ENCODE measurements at places on chromosomes 16 and 17.

GRCh38 chr17:79843816-79844800 lies 4.9 kb upstream of the CBX4 start:
- DNase-seq: peak; percentile 35

DNA sequence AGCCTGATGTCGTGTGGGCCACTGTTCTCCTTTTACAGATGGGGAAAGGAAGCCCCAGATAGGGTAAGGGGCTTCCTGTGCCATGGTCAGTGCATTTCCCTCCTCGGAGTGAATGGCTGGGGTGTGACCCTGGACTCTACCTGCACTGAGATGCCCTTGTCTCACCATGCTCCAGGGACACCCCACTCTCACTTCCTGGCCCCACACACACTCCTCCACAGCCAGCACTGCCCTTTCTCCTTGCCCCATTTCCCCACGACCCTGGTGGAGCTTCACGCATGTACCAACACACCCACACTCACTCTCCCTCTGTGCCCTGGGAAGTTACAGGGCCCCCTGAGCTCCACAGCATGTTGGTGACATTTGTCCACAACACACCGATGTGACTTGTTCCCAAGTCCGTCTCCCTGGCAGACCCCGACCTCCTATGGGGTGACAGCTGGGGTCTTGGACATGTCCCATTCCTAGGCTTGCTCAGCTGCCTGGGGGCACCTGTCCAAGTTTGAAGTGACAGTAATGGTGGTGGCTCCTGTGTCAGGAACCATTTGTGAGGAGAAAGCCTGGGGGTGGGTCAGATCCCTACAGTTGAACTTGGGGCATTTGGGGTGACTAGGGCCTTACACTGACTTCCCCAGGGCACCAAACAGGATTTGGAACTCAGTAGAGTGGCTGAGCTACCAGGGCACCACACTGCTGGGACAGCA lies 47.4 kb downstream of the PECAM1 start:
- no peak for DNase-seq

GRCh38 chr17:19720631-19721426 lies 4.4 kb upstream of the SLC47A2 start:
- DNase-seq: no peak

GRCh38 chr17:5043524-5043923 lies 8.3 kb upstream of the SLC52A1 start:
- no peak for DNase-seq

GRCh38 chr16:80442779-80443178 lies 98.0 kb upstream of the DYNLRB2 start:
- DNase-seq: no peak

DNA sequence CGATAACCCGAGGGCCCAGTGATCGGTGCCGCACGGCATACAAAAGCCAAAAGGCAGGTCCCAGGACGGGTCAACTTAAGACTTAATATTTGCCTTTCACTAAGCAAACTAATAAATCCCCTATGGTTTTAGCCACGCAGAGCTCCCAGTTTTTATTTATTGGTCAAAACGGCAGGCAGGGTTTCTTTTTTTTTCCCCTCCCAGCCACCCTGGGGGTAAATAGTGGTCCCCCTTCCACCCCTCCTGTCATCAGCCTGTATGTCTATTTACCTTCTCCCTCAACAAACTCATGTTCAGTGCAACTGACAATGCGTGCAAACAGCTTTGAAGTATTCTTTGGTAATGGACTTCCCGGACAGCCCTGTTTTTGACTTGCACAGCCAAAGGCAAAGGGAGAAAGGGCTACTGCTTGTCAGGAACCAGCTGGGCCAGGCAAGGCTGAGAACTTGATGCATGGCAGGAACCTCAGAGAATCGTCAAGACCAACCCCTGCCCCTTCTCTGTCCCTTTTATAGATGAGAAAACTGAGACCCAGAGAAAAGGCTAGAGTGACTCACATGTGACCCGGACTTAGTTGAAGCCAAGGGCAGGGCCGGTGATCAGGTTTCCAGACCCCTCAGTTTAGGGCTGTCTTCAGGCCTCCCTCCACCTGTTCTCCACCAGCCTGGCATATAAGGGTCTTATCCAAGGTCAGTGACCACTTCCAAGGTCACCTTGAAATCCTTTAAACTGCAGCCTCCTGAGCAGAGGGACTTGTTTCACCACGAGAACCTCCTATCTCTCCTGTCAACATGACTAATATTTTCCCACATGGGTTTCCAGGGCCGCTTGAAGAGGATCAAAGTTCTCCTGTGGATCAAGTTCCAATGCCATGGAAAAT lies 279.0 kb downstream of the SOX9 start:
- no peak for DNase-seq

DNA sequence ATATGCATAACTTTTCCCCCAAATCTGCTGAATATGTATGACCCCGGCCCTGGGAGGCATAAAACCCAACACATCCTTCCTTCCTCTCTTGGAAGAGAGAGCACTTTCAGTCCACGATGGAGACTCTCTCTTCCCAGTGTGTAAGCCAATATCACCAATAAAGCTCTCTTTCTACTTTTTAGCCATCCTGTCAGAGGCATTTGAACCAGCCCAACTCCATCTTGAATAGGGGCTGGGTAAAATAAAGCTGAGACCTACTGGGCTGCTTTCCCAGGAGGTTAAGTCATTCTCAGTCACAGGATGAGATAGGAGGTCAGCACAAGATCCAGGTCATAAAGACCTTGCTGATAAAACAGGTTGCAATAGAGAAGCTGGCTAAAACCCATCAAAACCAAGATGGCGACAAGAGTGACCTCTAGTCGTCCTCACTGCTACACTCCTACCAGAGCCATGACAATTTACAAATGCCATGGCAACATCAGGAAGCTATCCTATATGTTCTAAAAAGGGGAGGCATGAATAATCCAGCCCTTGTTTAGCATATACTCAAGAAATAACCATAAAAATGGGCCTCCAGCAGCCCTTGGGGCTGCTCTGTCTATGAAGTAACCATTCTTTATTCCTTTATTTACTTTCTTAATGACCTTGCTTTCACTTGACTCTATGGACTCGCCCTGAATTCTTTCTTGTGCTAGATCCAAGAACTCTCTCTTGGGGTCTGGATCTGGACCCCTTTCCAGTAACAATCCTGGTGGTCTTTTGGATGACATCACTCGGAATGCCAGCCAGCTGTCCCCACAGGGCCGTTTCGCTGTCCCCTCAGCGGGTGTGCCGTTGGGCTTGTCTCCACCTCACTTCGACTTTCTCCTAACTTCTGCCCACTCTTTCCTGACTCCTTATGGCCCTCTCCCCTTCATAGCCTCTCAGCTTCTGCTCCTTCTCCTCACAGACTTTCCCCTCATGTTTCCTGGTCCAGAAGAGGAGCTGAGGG lies 53.4 kb upstream of the NKD1 start:
- DNase-seq: no peak

GRCh38 chr16:14109077-14109775 lies 38.1 kb downstream of the MRTFB start:
- DNase-seq: no peak

- DNase-seq: peak; percentile 85
Measured at GRCh38 chr17:80649672-80650330, 105.2 kb downstream of the RPTOR start.

- DNase-seq: no peak
Measured at GRCh38 chr16:66585481-66586239, 6.4 kb downstream of the CMTM2 start.

GRCh38 chr17:81987161-81987770 lies 9.8 kb downstream of the ASPSCR1 start:
- no peak for DNase-seq

DNA sequence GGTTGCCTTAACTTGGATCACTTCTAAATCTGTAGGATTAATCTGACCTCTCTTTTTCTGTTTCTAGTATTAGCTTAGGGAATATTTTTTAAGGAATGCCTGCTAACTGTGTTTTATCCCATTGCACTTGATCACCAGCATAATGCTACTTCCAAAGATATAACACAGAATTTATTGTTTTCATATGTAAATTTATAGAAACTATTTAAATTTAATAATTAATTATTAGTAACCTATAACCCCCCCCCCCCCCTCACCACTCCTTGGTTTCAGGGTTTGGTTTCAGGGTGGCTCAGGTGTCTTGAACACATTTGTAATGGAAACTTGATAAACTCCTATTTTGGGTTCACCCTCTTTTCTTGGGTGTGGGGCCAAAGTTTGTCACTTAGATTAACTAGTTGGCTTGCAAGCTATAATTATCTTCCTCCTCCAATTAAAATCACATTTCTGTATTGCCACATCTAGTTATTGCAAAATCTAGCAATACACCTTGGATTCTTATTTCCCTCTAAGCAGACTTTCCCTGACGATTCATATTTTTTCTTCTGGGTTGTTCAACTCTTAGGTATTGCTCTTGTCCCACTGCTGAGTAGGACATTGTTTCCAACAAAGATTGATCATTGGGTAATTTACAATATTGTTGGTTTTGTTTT lies 18.3 kb downstream of the KRT12 start:
- DNase-seq: no peak

DNA sequence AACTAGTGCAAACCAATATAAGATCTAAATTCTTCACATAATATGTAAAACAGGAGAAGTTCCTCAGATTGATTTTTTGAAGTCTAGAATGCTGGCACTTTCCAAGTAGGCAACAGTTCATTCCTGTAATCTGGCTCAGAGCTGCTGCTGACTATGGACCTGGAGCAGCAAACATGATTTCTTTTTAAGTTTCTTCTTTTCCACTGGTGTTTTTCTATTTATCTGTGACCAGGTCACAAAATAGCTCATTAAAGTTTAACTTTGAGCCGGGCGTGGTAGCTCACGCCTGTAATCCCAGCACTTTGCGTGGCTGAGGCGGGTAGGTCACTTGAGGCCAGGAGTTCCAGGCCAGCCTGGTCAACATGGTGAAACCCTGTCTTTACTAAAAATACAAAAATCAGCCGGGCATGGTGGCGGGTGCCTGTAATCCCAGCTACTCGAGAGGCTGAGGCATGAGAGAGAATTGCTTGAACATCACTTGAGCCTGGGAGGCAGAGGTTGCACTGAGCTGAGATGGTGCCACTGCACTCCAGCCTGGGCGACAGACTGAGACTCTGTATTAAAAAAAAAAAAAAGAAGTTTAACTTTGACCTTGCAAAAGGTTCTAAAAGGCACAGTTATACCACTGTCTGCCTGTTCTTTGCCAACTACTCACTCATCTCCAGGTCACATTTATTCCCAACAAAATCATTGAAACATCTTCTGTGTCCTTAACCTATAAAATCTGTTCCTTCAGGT lies 29.4 kb upstream of the SLC13A2 start:
- DNase-seq: no peak

DNA sequence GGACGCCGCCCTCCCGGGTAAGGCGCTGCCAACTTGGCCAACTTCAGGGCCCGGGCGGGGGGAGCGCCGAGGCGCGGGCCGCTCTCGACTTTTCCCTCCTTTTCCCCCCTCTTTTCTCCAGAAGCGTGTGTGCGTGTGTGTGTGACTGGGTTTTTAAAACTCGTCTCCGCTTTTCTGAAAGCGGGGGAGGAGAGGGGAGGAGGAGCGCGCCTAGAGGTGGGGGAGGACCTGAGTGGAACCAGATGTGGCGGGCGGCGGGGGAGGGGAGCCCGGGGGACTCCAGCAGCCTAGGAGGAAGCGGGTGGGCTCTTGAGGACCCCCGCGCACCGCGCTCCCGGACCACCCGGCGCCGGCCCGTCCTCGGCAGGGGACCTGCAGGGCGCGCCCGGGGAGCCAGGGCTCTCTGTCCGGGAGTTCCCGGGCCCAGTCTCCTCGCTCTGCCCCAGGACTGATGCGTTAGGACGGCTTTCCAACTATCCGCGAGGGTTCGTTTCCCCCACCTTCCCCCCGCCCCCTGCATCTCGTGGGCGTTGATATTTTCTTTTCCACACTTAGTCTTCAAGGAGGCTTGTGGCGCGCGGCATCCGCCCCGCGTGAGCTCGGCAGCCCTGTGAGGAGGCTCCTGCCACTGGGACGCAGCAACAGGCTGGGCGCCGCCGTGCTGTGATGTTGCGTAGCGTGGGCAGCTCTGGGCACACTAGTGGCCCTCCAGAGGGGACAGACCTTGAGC lies 599 bp downstream of the MRC2 start:
- DNase-seq: peak; percentile 90

DNA sequence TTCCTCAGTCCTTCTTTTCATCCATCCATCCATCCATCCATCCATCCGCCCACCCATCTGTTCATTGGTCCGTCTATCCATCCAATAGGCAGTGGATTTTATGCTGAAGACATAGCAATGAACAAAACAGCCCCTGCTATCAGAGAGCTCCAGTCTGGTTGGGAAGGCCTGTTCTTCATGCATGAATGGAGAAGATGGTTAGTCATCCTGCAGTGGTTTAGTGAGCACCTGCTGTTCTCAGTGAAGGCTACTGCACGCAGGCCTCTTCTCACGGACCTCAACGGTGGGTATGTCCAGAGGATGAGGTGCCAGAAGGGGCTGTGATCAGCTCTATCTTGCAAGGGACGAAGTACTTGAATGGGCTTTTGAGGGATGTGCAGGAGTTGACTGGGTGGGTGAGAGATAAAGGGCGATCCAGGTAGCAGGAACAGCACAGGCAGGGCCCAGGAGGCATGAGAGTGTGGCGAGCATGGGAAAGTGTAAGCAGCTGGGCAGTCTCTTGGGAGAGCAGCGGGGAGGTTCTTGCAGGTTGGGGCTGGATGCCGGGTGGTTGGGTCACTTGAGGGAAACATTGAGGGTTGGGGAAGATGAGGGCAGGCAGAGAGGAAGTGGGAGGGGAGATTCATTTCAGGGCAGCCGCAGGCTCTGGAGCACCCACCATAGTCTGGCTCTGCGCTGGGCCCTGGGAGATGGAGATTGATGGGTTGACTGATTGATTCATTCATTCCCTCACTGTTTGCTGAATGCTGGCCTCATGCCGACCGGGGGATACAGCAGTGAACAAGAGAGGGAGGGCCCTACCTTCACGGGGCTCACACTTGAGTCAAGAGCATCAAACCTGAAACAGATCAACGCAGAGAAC lies 115.0 kb upstream of the CIBAR2 start:
- no peak for DNase-seq

DNA sequence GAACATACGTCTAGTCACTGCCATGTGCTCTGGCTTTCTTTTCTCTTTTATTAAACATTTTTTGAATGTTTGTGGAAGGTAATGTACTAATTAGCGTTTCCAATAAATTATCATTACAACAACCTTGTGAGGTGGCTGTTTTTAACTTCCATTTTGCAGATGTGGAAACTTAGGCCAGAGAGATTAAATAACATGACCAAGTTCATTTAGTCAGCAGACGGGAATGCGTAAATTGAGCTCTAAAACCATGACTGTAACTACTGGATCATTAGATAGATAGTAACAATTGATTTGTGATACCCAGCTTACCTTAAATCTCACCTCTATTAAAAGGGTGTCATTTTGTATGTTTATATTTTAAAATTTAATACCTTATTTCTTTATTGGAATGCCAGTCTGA lies 49.4 kb downstream of the RABEP1 start:
- DNase-seq: peak; percentile 61

DNA sequence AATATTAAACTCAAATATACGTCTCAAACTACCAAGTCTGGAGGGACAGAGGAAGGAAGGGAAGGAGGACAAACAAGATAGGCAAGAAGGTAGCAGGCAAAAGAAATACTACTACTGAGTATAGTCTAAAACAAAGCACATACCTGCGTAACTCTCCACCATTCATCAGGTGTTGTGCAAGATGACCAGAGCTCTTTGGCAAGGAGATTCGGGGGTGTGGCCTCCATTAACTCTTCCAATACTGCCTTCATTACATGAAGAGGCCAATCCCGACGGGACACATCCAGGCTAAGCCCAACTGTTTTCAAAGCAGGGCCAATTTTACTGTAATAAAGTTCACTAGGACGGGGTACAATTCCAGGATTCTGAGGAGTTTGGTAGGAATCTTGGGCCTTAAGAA lies 38.2 kb upstream of the ARL6IP1 start:
- no peak for DNase-seq

Data from fibroblast of skin of right quadriceps (primary cell).